ENCODE measurements at places on chromosomes 6 and 20.

DNA sequence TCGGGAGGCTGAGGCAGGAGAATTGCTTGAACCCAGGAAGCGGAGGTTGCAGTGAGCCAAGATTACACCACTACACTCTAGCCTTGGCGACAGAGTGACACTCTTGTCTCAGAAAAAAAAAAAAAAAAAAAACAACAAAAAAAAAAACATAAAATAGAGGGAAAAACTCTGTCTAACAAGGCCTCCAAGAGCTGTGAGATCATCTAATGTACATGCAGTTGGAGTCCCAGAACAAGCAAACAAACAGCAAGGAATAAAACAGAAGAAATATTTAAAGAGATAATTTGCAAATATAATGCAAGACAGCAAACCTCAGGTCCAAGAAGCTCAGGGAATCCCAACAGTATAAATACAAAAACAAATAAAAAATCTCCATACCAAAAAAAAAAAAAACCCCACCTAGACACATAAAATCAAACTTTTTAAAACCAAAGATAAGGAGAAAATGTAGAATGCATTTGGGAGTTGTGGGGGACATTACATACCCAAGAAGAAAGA lies 35.0 kb upstream of the CCR6 start:
- DNase-seq, result no peak

GRCh38 chr20:4552075-4552640 lies 169.6 kb upstream of the PRND start:
- DNase-seq, result no peak

GRCh38 chr6:36679043-36679833 lies 724 bp downstream of the CDKN1A start:
- DNase-seq, result peak; percentile 73

- no peak for DNase-seq
These were observed 207.9 kb downstream of the CLVS2 start for GRCh38 chr6:123203928-123204327.

GRCh38 chr6:80886475-80886874 lies 780.0 kb downstream of the BCKDHB start:
- no peak for DNase-seq

GRCh38 chr20:9615766-9616454 lies 101.5 kb downstream of the LAMP5 start:
- peak; percentile 73 for DNase-seq

DNA sequence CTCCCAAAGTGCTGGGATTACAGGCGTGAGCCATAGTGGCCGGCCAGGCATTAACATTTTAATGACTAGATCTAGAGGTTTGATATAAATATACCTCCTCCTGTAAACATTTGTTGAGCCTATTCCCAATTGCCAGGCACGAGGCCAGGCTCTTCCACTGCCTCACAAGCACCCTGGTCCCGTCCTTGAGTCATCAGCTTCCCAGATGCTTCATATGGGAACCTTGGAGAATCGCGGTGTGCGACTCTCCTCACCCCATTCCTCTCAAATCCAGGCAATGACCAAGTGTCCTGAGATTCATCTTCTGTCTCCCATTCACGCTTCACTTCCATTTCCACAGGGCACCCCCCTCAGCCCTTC lies 35.9 kb upstream of the PIM1 start:
- no peak for DNase-seq

DNA sequence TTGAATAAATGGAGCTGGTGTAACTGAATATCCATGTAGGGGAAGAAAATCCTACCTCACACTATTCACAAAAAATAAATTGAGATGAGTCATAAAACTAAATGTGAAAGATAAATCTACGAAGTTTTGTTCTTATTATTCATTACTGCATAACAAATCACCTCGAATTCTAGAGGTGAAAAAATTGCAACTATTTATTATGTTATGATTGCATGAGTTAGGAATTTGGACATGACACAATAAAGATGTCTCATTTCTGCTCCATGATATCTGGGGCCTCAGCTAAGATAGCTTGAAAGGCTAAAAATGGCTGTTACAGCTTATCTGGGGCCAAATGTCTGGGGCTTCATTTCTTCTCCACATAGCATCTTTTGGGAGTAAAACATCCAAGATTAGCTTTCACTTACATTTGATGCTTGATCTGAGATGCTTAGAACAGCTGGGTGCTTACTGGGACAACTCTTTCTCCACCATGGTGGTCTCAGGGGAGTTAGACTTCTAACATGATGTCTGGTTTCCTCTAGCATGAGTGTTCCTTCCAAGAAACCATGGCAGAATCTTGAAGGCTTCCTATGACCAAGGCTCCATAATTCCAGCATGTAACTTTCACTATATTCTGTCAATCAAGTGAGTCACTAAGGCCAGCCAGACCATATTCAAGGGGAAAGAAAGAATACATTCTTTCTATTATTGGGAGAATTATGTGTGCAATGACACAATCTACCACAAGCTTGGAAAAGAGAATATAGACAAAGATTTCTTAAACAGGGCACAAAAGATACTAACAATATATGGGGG lies 30.1 kb downstream of the OR2B6 start:
- no peak for DNase-seq

DNA sequence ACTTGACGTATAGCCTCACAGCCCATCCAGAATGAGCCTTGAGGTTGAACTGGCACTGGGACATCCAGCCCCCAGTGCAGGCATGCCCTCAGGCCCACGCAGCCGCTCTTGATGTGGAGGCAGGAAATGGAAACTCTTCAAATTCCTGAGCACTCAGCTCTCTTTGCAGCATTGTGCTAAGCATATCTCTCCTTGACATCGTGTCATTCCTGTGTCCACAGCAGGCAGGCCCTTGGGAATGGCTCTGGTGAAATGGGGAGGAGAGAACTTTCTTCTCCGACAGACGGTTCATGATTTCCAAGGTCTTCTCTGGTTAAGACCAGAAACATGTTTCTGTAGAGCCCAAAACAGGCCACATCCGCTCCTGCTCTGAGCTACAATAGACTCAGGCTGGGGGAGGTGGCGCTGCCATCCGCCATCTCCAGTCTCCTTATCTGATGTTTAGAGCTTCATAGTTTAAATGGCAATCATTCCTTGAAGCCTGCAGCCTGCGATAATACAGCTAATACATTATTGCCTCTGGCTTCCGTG lies 248.8 kb downstream of the CDH4 start:
- no peak for DNase-seq

GRCh38 chr20:1085492-1086276 lies 32.7 kb upstream of the PSMF1 start:
- no peak for DNase-seq

DNA sequence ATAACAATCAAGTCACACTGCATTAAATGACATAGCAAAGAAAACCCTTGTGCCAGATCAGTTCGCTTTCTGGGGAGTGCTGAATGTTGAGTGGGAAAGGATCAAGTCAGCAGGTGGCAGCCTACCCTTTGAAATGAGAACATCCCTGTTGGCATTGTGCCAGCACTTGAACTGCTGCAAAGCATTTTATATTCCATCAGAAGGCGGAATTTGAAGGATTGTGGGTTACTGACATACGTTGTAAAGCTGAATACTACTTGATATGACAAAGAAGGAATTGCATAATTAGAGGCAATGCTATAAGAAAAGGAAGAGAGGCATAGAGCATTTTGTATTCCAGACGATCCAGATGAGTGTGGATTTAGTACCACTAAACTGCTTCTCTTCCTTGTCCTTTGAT lies 26.5 kb downstream of the BCKDHB start:
- peak; percentile 66 for DNase-seq

DNA sequence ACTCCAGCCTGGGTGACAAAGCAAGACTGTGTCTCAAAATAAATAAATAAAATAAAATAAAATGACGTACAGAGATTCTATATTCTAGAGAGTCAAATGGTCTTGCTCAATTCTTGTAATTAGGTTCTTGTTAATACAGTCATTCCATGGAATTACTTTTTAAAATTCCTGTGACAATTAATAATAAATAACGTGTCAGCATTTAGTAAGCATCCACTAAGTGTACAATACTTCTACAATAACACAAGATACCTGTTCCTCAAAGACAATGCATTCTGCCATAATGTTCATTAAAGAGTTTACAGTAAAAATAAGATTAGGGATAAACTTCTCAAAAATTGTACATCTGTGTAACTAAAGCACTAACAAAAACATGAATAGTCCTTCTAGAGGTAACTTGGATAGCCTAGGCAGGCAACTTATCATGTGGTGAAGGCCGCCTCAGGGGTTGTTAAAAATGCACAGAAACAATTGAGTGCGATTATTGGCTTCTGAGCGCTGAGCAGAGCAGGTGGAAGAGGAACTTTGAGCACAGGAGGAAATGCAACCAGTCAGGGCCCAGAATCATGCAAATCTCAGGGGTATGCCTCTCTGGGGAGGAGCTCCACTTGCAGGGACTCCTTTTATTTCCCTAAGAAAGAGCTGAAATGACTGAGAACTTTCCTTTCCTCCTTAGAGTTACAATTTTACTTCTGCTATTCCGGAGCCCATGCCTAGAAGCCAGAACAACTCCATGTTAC lies 37.1 kb downstream of the QRSL1 start:
- peak; percentile 5 for DNase-seq

- DNase-seq, result no peak
These were observed 1.1 kb upstream of the SIM1 start for GRCh38 chr6:100465701-100466409.

DNA sequence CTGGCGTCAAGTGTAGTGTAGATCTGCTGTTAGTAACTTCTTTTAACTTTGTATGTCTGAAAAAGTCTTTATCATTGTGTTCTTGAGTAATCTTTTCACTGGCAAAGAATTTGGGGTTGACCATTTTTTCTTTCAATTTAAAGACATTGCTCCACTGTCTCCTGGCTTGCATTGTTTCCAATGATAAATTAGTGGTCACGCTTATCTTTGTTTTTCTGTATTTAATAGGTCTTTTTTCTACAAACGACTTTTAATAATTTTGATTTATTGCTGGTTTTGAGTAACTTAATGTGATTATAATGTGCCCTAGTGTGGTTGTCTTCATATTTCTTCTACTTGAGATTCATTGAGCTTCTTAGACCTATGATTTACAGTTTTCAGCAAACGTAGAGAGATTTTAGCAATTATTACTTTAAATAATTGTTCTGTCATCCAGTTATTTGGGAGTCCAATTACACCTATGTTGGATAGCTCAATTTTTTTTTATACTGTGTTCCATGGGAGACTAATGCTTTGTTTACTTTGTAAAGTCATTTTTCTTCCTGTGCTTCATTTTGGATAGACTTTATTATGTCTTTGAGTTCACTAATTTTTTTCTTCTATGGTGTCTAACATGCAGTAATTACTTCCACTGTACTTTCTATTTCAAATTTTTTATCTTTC lies 38.3 kb upstream of the HEY2 start:
- no peak for DNase-seq

DNA sequence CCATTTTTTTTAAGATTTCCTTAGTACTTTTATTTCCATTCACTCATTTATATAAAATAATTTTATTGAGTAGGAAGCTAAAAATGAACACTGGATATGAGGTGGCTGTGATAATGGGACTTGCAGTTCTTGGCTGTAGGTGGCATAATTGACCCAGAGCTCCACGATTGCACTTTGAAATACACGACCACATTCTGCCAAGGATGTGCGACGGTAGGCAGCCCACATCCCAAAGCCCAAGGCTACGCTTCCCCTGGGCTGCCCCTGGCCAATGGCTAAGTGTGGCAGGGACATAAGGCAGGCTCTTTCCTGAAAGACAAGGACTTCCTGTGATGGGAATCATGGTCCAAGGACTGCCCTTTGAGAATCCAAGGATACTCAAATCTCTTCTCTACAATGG lies 43.7 kb upstream of the ADTRP start:
- no peak for DNase-seq

GRCh38 chr20:18019068-18019467 lies 38.6 kb downstream of the OVOL2 start:
- peak; percentile 43 for DNase-seq

GRCh38 chr6:116271149-116271708 lies 8.5 kb downstream of the TSPYL1 start:
- no peak for DNase-seq

GRCh38 chr6:17653198-17653882 lies 53.2 kb downstream of the FAM8A1 start:
- DNase-seq, result no peak

DNA sequence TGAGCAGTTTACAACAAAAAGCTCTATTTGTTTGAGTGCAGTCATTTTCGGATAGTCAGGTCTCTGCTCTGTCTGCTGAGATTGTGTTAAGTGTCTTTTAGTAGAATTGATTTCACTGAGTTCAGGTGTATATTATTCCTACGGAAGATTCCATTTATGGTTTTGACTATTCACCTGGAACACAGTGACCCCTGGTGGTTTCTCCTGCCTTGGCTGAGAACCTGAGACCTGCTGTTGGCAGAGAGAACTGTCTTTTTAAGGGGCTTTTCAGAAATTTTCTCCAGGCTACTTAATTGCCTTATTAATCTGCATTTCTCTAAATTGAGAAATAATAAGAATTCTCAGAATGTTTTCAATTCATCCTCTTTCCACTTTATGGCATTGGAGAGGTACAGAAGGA lies 508.0 kb downstream of the TBC1D32 start:
- no peak for DNase-seq

DNA sequence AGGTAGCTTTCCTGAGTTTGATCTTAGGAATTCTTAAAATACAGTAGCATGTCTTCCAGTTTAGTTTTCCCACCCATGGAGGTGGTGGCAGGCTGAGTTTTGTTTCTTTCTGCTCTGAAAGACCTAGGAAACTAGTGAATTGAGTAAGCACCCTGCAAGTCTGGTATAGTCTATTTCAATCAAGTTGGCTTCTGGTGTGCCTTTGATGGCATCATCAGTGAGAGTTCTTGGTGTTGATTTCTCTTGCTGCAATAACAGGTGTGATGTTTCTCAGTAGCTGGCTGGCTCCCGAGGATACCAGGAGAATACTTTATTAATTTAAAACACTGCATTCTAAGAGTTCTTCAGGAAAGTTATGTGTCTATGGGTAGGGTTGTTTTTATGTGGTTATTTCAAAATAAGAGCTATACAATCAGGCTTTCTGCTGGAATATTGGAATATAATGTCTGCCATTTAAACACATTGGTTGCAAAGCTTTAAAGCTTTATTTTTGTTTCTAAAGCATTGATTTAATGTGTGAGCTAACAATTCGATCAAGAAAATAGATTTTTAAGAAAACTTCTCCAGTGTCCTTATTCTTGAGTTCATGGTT lies 19.0 kb downstream of the VAPB start:
- DNase-seq, result peak; percentile 19

DNA sequence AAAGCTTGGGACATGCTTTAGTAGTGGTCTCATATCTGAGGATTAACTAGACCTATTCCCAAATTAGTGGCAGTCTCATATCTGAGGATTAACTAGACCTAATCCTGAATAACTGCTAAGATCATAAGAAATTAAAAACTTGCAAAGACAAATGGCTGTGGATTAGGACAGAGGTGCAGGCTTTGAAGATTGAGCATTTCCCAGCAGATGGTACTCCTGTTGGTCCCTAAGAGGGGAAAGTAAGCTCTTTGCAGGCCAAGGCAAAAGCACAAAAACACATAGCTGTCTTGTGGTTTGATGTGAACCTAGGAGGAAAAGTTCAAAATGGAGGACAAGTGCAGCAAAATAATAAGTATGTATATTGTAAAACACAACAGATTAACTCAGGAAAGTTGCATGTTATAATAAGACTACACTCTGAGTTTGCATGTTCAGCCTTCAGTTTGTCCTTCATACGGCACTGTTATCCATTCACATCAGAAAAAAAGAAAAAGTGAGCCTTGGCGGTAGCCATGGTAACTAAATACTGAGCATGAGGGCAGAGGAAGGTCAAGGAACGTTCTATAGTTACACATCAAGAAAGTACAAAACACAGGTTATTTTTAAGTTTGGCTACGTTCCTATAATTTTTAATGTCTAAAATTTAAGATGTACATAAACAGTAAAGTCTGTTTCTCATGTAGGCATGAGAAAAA lies 62.8 kb downstream of the FILIP1 start:
- DNase-seq, result no peak

GRCh38 chr6:158060455-158061360 lies 79.0 kb downstream of the SYNJ2 start:
- DNase-seq, result peak; percentile 60
